ENCODE measurements at places on chromosomes 5 and 9. TPM values are rescaled to one million over a fixed set of nuclear protein-coding genes. Genes with fewer than 3 reads are reported as not detected.

- DNase-seq = no peak
Observed at GRCh38 chr9:122115176-122116035, 22.3 kb upstream of the TTLL11 start.

DNA sequence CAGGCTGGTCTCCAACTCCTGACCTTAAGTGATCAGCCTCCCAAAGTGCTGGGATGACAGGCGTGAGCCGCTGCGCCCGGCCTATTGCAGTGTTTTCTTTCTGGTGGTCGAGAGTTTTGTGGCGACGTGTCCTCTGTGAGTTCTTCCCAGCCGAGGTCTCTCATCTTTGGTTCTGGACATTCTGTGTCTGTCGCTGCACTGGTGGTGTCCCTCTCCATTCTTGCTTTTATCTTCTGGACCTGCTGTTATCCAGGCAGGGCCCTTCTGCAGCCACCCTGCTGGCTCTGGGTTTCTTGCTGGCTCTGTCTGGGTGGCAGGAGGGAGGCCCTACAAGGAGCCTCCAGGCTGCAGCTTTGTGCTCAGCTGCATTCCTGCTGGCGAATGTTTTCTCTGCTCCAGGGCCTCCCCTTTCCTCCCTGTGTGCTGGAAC is 49.1 kb upstream of the EXOC3 start:
- DNase-seq = no peak

- no peak for DNase-seq
Observed at GRCh38 chr9:75120686-75121085, 32.4 kb downstream of the OSTF1 start.

DNA sequence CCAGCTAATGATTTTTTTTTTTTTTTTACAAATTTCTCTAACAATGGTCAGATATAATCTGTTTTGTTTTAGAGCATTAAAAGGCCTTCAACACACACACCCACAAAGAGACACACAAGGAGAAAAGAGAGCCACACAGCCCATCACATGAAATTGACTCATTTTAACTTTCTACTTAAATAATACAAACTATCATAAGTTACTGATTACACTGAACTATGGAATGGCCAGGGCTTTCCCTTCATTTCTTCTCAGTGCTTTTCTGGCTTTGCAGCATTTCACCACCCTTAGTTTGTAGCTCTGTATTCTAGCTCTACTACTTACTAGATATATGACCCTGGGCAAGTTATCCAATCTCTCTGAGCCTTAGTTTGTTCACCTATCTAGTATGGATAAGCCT is 13.2 kb downstream of the REEP5 start:
- no peak for DNase-seq

GRCh38 chr5:140647042-140647419 is 399 bp downstream of the NDUFA2 start:
- no peak for DNase-seq

- DNase-seq = no peak
Observed at GRCh38 chr5:158849219-158849791, 250.4 kb downstream of the EBF1 start.

DNA sequence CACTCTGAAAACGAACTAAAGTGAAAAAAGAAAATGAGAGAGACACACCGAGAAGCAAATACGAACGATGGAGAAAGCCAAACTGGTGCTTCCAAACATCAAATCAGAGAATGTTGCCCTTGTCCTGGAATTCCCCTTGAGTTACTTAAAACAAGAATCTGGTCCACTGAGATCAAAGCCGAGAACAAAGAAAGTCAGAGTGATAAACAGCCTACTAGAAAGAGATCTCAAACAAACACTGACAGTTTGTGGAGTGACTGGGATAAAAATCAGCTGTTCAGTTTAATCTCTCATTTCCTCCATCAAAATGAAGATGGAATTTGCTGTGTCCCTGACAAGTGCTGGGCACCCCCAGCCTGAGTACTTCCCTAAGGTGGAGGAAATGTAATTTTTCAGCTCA is 582.6 kb downstream of the NR2F1-AS1 start:
- DNase-seq = no peak

DNA sequence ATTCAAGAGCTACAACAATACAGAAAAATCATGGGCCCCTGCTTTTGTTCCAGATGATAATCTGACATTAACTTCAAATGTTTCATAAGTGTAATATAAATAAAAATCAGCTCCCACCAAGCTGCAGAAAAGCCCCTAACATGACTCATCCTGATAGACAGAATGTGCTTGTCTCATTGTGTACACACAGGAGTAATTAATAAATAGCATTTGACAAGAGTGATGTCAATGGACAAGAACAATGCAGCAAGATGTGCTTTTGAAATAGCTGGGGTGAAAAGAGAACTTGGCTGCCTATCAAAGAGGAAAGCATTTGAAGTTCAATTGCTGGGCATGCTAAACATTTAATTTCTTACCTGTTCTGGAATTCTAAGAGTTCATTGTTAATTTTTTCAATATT is 79.2 kb downstream of the DNAH5 start:
- DNase-seq = no peak

DNA sequence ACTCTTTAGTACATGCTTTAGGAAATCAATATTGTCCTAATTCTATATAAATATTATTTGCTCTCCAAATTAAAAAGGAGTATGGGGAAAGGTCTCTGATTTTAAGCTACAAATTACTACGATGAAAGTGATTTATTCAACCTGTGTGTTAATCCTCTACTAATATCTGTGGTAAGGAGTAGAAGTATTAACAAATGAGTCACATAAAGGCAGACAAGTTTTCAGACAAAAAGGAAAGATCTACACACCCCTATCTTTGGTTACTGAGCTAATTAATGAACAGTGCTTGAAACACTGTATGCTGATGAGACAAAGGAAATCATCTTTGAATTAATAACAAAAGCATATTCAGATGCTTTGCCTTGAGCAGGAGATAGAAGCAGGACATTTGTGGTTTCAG is 15.9 kb downstream of the LOX start:
- no peak for DNase-seq

DNA sequence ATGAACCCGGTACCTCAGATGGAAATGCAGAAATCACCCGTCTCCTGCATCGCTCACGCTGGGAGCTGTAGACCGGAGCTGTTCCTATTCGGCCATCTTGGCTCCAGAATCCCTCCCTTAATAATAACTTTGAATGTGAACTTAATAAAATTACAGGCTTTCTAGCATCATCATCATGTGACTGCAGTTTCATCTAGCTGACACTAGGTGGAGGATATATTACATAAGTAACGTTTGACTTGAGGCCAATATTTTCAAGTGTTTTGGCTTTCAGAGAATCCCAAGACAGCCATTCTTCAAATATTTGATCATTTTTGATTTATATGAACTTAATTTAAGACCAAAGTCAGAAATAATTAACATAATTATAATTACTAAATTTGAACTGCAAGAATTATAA is 474.9 kb upstream of the CDH10 start:
- DNase-seq = no peak

GRCh38 chr5:116838011-116838536 is 263.5 kb upstream of the SEMA6A start:
- peak; percentile 58 for DNase-seq

DNA sequence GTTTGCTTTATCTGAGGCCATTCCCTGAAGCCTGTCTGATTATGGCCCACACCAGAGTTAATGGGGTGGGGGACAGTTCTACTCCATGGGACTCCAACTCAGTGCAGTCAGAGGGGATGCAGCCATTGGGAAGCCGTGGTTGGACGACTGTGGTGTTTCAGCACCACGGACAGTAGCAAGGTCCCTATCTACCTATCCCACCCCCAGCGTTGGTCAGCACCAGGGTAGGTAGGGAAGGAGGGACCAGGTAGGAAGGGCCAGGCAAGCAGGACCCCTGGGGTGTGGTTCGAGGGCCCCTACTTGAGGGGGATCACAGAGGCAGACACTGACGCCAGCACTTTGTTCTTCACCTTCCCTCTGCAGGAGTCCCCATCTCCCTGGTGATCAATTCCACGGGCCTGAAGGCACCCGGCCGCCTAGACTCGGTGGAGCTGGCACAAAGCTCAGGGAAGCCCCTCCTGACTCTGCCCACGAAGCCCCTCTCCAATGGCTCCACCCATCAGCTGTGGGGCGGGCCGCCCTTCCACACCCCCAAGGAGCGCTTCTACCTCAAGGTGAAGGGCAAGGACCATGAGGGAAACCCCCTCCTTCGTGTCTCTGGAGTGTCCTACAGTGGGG is 33.2 kb downstream of the HMCN2 start:
- peak; percentile 42 for DNase-seq

DNA sequence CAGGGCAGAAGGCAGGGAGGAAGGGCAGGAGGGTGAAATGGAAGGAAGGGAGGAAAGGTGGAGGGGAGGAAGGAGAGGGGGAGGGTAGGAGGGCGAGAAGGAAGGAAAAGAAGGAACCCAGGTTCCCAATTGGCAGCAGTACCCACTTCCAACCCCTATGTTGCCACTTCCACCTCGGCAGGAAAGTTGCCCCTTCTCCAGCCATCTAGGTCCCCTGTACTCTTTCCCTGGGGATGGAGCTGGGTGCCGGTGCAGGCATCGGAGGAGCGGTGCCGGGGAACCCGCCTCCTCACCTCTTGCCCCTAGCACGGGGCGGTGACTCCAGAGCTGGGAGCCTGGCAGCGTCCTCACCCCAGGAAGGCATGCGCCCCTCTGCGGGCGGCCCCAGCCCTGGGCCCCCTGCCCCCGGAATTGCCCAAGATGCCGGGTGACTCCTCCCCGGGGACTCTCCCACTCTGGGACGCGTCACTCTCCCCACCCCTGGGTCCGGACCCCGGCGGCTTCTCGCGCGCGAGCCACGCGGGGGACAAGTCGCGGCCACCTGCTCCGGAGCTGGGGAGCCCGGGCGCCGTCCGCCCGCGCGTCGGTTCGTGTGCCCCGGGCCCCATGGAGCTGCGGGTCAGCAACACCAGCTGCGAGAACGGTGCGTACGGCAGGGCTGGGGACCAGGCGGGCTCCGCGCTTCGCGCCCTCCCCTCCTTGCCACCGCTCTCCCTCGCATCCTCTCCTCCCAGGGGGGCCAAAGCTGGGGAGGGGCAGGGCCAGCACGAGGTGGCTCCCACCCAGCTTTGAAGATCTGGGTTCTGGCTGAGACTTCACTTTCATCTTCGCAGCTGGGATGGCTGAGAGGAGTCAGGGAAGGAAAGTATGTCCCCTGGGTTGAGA is at the start of gene NIPAL4:
NIPAL4 (plus strand) TSS at position 499 of the 885 bp plus-strand sequence; CDS start at position 607, 108 bp downstream.
- no peak for DNase-seq

DNA sequence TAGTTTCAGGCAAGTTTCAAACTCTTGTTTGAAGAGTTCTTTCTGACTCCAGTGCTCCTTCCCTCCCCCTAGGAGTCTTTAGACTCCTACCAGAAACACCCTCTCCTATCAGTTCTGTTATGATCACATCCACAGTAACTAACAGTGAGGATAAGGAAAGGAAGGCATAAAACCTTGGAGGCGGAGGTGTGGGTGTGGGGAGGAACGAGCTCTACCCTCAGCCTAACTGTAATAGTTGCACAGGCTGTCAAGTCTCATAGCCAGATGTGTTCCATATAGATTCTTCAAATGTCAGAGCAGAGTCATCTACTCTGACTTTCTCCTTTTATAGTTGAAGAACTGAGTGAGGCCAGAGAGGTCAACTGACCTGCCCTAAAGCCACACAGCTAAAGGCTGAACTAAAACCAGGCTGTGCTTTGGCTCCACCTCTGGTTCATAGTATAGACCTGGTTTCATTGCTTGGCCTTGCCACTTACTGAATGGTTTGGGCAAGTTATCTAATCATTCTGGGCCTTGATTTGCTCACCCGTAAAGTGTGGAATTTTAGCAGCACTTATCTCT is 34.4 kb upstream of the PIK3R1 start:
- DNase-seq = no peak

Gene ZNF454
- 3.6 TPM for polyA plus RNA-seq

Gene SNCB
- polyA plus RNA-seq = not detected

Gene AQP7
- 5.8 TPM for polyA plus RNA-seq

Gene PCDHGB5
- 4.0 TPM for polyA plus RNA-seq

Gene ENHO
- 2.9 TPM for polyA plus RNA-seq
